Right atrium auricular region (tissue), 2 donors: ENCODE measurements at places on chromosomes 4 and X. TPM values are rescaled to one million over a fixed set of nuclear protein-coding genes. Genes with fewer than 3 reads are reported as not detected.

The ADGRL3 gene
- total RNA-seq: 1.9 TPM

- no peak for DNase-seq
Measured at GRCh38 chrX:72715546-72715945, 1.4 kb upstream of the PHKA1 start.

- no peak for DNase-seq
Measured at GRCh38 chrX:144214651-144215050, 330.8 kb downstream of the UBE2NL start.

The STAP1 gene
- not detected for total RNA-seq

DNA sequence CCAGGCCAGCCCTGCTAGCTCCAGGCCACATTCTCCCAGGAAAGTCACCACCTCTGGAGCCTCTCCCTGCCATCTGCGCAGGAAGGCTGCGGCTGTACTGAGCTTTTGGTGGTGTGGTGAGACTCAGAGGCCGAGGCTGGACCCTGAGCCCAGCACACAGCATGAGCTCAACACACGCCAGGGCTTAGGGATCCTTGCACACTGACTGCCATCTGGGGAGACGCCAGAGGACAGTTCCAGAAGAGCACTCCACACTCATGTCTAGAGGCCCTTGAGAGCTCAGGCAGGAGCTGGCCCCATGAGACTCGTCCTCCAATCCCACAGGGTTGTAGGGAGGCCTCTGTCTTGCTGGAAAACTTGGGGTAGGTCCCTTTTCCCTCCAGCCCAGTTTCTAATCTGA is 40.6 kb downstream of the ABLIM2 start:
- no peak for DNase-seq

DNA sequence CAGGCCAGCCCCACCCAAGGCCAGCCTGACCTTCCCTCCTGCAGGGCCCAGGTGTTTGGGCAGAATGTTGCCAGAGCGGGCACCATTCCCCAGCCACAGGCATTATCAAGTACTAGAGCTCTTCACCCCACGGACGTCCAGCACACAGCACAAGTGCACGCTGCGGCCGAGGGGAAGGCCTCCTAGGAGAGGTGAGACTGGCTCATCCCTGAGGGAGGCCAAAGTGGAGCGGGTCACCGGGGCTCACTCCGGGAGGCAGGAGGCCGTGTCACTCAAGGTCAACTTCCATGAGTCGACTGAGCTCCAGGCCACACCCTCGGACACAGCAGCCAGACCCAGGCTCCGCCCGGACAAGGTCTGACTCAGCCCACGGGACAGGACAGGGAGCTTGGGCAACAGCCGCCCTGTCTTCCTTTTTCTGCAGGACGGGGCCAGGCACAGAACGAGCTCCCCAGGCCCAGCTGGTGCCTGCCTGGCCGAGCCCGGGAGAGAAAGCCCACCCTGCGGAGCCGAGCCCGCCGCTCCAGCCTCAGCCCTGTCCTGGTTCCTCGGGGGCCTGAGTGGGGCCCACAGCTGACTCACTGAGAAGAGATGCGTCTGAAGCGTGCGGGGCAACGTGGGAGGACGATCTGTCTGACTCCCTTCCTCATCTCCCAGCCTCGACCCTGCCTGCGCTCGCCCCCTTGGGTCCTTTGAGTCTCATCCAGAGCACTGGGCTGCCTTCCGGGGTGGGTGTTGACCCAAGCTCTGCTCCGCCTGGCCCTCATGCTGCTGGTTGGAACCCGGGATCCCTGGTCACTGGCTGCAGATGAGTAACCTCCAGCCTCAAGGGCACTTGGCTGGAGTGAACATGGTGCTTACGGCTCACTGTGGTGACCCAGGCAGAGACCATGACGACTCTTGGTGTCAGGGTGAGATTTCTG is 1.6 kb downstream of the SLC49A3 start:
- peak; percentile 97 for DNase-seq
